ENCODE measurements at places on chromosomes 12 and 14. TPM values are rescaled to one million over a fixed set of nuclear protein-coding genes. Genes with fewer than 3 reads are reported as not detected.

Gene AQP2
- total RNA-seq, result not detected

Gene HOXC11
- not detected for total RNA-seq

- DNase-seq, result no peak
Measured at GRCh38 chr12:3300833-3301401, 190.1 kb upstream of the PRMT8 start.

Gene SYCP3
- 1.7 TPM for total RNA-seq

- DNase-seq, result no peak
Measured at GRCh38 chr14:26926585-26926984, 328.8 kb upstream of the NOVA1 start.

- no peak for DNase-seq
Measured at GRCh38 chr14:32985866-32986265, 47.2 kb downstream of the NPAS3 start.

- no peak for DNase-seq
Measured at GRCh38 chr14:80718940-80719339, 222.6 kb downstream of the CEP128 start.

DNA sequence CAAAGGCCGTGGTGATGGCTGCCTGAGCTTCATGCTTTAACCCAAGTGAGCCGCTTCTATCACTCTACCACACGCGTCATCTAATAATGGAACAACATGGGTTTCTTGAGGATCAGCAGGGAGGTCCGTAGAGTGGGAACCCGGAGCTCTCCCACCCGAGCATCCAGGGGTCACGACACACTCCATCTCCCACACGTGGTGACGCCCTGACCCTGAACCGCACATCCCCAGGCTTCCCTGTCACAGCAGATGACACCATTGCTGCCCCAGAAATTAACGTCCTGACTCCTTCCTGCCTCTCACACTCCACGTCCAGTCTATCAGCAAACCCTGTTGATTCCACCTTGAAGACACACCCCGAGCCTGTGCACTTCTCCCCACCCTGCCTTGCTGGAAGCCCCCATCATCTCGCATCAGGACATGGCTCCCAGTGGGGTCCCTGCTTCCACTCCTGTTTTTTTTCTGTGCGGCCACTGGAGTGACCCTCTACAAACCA is 163.2 kb downstream of the PIWIL1 start:
- DNase-seq, result no peak

- DNase-seq, result no peak
Measured at GRCh38 chr12:107296681-107297089, 203.3 kb upstream of the CRY1 start.

DNA sequence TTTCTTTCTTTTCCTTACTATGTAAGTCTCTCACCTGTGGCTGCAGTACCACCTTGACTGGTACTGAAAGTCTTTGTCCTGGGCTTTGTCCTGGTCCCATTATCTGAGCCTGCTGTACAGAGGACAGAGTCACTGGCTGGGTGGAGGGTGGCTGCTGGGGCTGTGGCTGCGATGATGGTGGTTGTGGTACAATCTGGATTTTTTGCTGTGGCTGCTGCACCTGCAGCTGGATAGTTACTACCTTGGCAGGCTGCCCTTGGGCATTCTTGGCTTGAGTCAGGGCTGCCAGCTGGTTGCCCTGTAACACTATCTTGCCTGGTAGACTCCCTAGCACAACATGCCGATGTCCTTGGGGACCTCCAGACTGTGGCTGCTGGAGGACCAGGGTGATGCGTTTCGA is 27.0 kb downstream of the CHD8 start:
- DNase-seq, result no peak

- DNase-seq, result no peak
Measured at GRCh38 chr14:41899416-41899815, 292.7 kb downstream of the LRFN5 start.

- DNase-seq, result no peak
Measured at GRCh38 chr14:41761204-41761603, 154.5 kb downstream of the LRFN5 start.

DNA sequence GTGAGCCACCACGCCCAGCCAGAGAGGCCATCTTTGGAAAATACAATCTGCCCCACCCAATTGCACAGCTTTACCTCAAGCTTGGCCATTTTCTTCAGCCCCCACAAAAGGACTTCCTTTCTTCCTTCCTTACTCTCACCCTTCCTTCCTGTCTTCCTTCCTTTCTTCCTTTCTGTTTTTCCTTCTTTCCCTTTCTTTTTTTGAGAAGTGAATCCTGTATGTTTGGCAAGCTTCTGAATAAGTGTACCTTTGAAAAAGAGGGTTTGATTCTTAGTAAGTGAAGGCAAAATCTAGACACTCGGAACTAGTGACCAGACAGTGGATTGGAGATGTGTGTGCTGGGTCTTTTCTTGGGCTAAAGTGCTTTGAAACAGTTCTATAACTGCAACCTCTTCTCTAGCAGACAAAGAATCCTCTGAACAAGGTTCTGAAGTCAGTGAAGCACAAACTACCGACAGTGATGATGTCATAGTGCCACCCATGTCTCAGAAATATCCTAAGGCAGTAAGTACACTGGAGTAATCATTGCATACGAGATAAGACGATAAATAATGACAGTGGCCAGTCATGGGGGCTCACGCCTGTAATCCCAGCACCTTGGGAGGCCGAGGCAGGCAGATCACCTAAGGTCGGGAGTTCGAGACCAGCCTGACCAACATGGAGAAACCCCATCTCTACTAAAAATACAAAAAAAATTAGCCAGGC is 49.5 kb downstream of the SUPT16H start:
- DNase-seq, result no peak

- DNase-seq, result no peak
Measured at GRCh38 chr12:112239881-112240280, 114.5 kb downstream of the TRAFD1 start.

DNA sequence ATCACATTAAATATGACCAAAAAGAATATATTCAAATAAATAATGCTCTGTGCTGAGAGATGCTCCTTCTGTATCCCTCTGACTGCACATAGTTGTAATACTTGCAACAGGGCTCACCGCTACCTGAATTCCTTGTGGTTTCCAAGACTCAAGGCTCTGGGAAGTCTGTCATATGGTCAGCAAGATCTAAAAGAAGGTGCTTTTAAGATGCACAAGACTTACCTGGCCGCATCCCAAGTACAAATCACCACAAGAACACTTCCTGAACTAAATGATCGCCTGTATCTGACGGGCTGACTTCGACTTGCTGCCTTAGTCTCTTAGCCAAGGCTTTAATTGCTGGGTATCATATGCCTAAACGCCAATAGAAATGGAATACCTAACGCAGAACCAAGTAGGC is 67.2 kb downstream of the HECTD4 start:
- DNase-seq, result no peak

DNA sequence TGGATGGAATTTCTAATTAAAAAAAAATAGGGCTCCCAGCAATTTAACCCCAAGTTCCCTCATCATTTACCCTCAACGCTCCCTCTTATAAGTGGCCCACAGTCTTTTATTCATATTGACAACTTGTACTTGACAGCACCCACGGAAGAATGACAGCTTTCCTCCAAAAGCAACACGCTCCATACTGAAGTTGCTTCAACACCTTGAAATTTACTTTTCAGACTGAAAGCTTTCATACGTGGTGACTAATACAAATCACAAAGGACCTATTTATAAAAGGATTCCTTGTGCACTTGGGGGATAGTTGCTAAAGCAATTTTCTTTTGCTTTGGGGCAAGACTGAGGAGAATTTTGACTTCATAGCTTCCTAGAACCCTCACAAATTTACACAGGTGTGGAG is 1629.4 kb upstream of the SEL1L start:
- DNase-seq, result no peak

Gene FAM181A
- total RNA-seq, result not detected

DNA sequence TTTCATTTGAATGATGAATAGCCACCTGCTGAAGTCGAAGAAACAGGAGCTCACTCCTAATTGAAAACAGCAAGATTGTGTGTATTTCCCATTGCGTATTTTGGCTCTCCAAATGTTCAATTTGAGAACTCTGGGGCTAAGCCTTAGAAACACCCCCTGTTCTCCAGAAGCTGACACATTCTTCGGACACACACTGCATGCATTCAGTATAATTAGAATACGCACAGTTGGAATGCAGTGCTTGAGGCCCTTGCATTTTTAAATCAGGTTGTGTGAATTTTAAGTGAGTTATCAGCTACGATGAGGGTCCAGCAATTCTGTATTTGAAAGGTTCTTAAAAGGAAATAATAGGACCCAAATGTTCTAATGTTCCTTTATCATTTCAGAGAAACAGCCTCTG is 103.8 kb downstream of the PRKD1 start:
- no peak for DNase-seq

DNA sequence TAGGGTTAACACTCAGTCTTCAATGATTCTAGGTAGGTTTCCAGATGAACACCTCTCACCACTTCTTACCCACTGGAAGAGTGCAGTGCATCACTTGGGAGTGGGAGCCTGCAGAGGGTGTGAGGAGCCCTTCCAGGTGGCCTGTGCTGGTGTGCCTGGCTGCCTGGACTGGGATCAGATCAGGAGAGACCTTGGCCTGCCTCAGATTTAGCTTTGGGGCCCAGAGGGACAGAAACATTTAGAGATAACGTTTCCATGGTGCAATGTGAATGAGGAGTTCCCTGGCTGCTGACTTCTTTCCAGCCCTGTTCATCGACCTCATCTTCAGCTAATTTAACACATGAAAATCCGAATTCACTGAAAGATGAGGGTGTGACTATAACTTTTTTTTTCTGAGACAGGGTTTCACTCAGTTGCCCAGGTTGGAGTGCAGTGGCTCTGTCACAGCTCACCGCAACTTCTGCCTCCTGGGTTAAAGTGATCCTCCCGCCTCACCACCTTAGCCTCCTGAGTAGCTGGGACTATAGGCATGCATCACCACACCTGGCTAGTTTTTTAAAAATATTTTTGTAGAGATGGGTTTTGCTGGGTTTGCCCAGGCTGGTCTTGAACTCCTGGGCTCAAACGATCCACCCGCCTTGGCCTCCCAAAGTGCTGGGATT is 53.6 kb downstream of the SUSD6 start:
- DNase-seq, result no peak

DNA sequence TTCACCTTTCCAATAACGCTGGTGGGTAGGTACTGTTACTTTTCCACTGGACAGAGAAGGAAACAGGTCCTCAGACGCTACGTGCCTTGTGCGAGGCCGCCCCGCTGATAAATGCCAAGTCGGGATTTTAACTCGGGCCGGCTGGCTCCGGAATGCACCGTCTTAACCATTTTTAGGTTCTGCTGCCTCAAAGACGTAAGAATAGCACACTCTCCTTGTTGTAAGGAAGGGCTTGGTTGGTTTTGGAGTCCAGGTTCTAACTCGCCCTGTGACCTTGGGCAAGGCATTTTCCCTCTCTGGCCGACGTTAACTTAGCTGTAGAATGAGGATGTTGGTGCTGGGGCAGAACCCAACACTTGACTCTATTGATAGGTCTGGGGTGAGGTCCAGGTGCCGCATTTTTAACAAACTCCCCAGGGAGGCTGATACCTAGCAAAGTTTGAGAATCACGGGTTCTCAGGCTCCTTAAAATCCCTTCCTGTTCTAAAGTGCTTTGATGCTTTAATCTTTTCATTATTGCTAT is 814 bp downstream of the ANKRD13A start:
- peak; percentile 29 for DNase-seq

Gene WNT1
- 1.1 TPM for total RNA-seq

DNA sequence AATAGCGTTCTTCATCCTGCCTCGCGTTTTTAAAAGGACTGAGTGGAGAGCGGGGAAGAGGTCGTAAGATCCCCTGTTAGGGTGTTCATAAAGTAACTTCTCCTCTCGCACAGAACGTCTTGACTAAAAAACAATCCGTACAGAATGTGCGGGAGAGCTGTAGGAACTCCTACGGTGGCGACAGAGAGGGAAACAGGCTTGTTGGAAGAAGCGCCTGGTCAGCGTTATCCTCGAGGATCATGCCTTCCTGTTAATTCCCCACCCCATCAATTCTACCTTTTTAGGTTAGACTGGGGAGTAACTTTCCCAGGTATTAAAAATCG is 399 bp upstream of the WASHC4 start:
- no peak for DNase-seq

Gene C12orf50
- total RNA-seq, result not detected

GRCh38 chr14:97297100-97297499 is 499.9 kb downstream of the VRK1 start:
- no peak for DNase-seq

GRCh38 chr12:121184984-121185889 is 24.7 kb upstream of the P2RX4 start:
- no peak for DNase-seq

Gene CSAD
- 17.0 TPM for total RNA-seq

GRCh38 chr12:2039034-2039433 is 13.8 kb upstream of the CACNA1C start:
- DNase-seq, result no peak

GRCh38 chr14:38948171-38948570 is 154.9 kb downstream of the SEC23A start:
- DNase-seq, result no peak

Gene CLEC9A
- not detected for total RNA-seq

DNA sequence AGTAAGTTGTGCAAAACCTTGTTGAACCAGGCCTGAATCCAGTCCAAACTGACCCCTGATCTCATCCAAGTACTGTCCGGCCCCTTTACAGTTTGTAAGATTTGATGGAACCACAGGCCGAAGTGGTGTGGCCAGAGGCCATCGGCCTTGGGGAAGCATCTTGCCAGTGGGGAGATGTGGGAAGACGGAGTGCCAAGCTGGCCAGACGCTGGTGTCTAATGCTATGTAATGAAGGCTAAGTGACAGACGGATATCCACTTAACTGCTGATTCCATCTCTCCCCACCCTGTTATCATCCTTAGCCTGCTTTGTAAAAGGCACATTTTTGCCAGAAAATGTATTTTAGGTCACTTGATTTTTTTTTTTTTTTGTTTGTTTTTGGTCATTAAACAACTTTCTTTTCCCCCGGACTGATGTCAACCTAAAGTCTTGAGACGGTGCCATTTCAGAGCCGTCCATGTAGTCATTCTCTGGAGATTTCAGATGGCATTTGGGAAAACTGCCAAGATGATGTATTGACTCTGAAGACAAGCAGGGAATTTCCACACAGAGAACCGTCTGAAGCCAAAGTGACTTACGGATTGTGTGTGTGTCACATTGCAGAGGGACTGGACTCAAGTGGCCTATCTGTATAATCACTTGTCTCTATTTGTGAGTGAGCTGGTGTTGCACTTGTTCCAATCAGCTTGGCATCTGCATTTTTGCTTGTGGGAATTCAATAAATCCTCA is 86.5 kb upstream of the MANSC4 start:
- DNase-seq, result no peak

GRCh38 chr12:109654357-109654756 is 59.3 kb upstream of the FAM222A start:
- no peak for DNase-seq

Gene PLA2G1B
- total RNA-seq, result not detected

Data from activated CD8-positive, alpha-beta T cell treated with anti-CD3 and anti-CD28 coated beads, Interleukin-2, amount 10 ng/mL, durations not matched to agents 7 days and 5 days (primary cell).